Esophagus squamous epithelium (tissue), 5 donors: ENCODE measurements at places on chromosomes 16 and 17.

GRCh38 chr16:67086822-67087221, 22.9 kb upstream of the PHAF1 start:
- no peak for DNase-seq

DNA sequence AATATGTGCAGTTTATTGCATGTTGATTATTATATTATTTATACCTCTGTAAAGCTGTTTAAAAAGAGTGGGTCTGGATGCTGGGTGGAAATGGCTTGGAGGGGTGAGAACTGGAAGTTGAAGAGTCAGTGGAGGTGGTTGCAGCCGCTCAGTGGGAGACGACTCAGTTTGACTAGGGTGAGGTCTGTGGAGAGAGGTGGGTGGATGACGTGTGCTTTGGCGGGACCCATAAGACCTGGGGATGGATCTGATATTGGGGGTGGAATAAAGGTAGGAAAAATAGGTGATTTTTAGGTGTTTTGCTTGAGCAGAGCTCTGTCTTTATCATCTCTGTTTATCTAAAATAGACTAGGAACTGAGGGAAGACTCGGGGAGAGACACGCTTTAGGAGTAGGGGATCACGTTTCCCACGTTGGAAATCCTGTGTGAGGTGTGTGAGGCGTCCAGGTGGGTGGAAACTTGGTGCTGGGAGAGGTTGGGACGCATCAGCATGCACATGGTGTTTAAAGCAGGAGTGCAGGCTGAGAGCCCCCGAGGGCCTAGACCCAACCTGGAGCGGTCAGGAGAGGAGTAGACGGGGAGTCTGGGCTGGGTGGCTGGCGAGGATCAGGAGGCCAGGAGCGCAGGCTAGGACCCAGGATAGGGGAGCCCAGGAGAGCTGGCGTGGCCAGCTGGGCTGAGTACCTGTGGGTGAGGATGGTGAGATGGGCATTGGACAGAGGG, 17.2 kb downstream of the NT5M start:
- DNase-seq: no peak

GRCh38 chr16:30651124-30652004, 604 bp downstream of the PRR14 start:
- no peak for DNase-seq

DNA sequence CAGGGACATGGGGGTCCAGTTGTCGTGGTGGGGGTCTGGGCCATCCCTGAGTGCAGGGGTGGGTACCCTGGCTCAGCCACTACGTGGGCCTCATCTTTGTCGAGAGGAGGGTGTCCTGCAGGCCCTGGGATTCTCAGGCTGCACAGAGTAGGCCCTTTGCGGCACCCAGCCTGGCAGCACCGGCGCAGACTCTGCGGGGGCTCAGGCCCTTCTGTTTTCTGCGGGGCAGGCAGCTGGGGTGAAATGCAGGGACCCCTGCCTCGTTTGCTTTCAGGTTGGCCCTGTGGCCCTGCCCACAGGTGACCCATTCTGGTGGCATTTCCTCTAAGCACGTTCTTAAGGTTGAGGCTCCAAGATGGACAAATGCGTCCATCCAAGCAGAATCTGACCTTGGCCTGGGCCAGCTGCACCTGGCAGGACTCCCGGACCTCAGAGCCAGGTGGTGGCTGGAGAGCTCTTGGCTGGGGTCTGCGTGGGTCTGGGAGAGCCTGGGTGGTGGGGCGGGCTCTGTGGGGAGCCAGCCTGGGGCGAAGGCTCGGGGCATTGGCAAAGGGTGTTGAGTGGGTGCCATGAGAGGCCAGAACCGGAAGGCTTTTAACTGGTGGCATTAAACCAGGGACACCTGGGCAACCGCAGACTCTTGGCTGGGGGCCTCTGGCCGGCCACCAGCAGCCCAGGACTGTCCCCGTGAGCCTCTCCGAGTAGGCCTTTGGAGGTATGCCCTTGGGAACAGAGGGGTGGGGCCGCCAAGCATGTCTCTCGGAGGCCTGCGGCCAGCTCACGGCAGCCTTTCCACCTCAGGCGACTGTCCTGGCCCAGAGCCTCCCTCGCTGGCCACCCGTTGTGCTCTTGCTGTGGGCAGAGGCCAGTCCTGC, 16.9 kb downstream of the PRSS27 start:
- DNase-seq: no peak

DNA sequence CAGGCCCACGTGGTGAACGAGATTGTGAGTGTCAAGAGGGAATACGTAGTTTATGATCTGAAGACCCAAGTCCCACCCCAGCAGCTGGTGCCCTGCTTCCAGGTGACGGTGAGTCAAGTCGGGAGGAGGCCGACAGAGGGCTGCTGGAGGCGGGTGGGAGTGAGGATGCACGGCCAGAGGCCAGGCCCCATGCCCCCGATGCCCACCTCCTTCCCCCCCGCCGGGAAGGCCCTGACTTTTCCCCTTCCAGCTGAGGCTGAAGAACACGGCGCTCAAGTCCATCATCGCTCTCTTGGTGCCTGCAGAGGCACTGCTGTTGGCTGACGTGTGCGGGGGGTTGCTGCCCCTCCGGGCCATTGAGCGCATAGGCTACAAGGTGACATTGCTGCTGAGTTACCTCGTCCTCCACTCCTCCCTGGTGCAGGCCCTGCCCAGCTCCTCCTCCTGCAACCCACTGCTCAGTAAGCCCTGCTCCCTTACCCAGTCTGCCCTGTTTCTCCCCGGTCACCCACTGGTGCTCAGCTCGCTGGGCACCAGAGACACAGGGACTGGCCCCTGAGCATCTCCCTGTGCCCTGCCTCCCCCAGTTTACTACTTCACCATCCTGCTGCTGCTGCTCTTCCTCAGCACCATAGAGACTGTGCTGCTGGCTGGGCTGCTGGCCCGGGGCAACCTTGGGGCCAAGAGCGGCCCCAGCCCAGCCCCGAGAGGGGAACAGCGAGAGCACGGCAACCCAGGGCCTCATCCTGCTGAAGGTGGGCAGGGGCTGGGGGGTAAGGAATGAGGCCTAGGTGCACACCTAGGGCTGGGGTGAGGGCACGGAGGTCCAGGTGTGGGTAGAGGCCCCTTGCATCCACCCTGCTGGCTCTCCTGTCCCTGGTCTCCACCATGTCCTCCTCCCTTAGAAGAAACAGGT, 2.6 kb downstream of the ZACN start:
- DNase-seq: no peak

- no peak for DNase-seq
Observed at GRCh38 chr17:70307430-70308225, 138.3 kb downstream of the KCNJ2 start.

DNA sequence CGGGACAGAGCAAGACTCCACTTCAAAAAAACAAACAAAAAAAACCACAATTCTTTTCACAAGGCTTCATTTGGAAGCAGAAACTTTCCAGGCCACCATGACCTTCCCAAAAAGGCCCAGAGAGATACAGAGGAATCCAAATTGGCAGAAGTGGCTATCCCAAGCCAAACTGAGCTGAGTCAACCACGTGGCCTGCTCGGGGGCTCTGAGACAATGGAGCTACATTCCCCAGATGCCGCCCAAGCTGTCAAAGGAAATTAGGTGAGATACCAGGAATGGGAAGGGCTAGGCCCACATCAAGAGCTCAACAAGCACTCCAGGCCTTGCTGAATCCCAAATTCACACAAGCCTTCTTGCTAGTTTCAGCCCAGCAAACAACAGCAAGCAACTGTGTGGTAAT, 5.7 kb upstream of the EXOSC6 start:
- no peak for DNase-seq
